ENCODE measurements at places on chromosomes 7 and 10.
A peak's percentile ranks its signal among the peaks of the same experiment; 100 is the strongest.

GRCh38 chr7:111911166-111911961, 294.8 kb downstream of the DOCK4 start:
- DNase-seq = no peak

GRCh38 chr7:157793087-157793353, 456.2 kb downstream of the DNAJB6 start:
- no peak for DNase-seq

- DNase-seq = no peak
Measured at GRCh38 chr10:122877264-122877663, 2.1 kb downstream of the FAM24B start.

DNA sequence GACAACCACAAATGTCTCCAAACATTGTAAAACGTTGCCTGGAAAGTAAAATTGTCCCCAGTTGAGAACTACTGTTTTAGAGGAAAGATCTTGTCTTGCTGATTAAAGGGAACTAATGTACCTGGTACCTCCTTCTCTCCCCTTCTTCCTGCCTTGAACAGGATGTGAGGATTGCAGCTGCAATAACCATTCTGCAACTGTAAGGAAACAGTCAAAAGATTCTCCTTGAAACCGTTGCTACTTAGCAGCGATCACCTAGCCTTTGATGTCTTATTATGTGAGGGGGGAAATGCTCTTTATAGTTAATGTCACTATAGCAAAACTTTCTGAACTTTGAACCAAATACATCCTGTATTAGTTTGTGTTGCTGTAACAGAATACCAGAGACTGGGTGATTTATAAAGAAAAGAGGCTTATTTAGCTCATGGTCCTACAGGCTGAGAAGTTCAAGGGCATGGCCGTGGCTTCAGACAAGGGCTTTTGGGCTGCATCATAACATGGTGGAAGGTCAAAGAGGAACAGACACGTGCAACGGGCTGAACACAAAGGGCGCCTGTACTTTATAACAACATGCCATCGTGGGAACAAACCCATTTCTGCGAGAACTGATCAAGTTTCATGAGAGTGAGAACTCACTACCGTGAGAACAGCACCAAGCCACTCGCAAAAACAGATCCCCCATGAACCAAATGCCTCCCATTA, 54.2 kb upstream of the PARD3 start:
- no peak for DNase-seq

- DNase-seq = no peak
Measured at GRCh38 chr7:151168003-151168786, 701 bp upstream of the GBX1 start.

- DNase-seq = peak; percentile 94
Measured at GRCh38 chr10:50325449-50326171, 74.3 kb upstream of the ASAH2 start.

DNA sequence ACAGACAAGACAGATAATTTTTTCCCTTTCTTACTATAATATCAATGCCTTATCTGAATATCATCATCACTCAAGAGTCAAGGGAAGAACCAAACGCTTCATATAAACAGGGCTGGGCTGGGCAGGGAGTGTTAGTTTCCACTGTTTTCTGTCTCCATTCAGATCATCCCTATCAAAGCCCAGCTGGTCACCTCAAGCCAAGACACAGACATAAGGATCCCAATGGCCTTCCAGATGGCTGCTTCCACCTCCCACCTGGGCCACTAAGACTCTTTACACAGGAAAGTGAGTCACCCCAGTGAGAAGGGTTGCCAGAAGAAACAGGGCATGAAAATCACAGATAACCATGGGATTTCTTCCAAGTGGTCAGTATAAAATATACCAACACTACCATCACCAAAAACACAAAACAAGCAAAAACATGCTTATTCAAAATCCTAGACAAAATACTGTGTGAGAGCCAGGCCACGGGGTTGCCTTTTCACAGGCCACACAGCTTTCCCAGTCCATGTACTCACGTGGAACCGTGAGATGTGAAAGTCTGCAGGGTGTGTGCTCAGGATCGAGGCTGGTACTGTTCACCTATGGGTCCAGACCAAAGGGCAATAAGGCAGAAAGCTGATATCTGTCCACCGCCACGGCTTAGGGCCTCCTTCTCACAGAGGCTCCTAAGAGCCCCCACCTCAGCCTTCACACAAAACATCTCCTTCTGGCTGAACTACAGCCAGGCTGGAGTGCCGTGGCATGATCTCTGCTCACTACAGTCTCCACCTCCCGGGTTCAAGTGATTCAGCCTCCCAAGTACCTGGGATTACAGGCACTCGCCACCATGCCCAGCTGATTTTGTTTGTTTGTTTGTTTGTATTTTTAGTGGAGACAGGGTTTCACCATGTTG, 5.7 kb downstream of the PRSS1 start:
- DNase-seq = no peak

DNA sequence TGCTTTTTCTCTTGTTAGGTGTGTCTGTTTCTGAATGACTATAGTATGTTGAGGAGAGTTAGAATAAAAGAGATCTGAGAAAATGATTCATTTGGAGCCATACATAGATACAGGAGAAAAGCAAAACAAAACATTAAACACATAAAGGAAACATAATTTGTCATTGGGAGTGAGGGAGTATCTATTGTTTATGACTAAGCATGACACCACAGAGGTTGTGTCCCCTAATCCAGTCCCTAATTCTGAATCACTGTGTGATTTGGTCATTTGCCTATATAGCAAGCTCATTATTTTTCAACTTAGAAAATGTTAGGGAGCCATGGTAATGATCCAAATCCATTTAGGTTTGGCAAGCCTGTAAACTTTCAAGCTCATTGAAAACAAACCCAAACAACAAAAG, 132.3 kb upstream of the BMPER start:
- no peak for DNase-seq

- no peak for DNase-seq
Measured at GRCh38 chr7:17046666-17047065, 164.9 kb upstream of the AGR3 start.

Data from AG04449 (cell line).